ENCODE measurements at places on chromosomes 7 and 10. TPM values are rescaled to one million over a fixed set of nuclear protein-coding genes. Genes with fewer than 3 reads are reported as not detected.

SUGCT gene
- 8.4 TPM for total RNA-seq

TMEM139 gene
- total RNA-seq = not detected

DNAJC12 gene
- 1.3 TPM for total RNA-seq

POLR3A gene
- total RNA-seq = 18.6 TPM

ATOH7 gene
- under 0.01 TPM for total RNA-seq

DNA sequence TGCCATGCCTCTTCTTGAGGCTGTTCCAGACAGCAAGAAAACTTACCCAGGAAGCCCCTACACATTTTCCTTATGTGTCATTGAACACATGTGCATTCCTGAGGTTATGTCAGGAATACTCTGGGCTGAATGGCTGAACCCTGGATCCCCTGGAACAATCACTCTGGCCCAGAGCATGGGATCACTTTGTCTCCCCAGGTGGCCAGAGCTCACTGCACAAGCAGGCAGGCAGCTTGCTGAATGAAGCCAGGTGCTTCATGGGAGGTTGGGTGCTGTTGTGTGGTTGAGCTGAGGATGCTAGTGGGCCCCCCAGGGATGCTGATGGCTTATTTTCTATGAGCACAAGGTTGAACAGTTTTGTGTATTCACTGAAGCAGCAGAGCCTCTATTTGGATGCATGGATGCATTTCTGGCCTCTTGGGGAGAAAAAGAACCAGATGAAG is 54.7 kb upstream of the NPTX2 start:
- no peak for DNase-seq

DNA sequence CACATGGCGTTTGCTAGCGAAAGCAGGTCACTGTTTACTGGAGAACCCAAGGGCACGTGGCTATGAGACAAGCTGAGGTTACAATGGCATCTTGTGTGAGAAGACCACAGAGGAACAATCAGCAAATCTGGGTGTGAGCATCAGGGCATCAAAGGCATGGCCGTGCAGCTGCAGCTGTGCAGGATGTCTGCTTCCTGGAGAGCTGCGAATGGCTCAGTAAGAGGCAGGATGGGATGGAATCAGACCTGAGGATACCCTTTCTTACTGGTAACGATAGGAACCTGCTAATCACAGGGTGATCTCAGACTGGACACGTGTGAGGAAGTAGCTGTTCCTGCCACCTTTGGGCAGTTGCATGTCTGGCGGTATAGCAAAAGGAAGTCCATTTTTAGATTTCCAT is 119.5 kb downstream of the RNF216 start:
- no peak for DNase-seq

DNA sequence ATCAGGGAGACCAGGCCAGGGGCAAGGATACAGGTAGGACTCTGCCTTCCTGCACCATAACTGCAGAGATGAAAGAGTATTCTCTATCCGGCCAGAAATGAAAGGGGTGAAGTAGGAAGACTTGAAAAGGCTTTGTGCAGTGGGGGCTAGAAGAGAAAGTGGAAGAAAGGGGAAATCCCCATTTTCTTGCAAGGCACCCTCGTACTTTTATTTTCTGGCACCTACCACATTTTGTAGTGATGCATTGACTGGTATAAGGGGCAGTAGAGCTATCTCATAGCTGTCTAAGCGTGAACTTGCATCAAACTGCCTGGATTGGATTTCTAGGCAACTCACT is 752 bp upstream of the CAMK2G start:
- DNase-seq = no peak

DNA sequence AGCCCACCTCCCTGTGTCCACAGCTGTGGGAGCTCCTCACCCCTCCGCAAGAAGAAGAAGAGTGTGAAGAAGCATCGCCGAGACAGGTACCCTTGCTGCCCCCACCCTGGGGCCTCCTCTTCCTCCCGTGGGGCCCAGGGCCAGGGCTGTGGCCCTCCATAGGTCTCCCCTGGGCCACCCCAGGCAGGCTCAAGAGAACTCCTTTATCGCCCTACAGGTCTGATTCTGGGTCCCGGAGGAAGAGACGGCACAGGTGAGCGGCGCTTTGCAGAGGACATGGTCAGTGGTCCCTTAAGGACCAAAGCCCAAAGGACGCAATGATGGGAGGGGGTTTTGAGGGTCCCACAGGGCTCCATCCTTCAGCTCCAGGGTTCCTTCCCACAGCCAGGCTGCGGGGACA is 41.1 kb upstream of the HSPB1 start:
- DNase-seq = no peak

- DNase-seq = no peak
These were observed 36.4 kb downstream of the ZNF438 start for GRCh38 chr10:30995081-30995770.

DNA sequence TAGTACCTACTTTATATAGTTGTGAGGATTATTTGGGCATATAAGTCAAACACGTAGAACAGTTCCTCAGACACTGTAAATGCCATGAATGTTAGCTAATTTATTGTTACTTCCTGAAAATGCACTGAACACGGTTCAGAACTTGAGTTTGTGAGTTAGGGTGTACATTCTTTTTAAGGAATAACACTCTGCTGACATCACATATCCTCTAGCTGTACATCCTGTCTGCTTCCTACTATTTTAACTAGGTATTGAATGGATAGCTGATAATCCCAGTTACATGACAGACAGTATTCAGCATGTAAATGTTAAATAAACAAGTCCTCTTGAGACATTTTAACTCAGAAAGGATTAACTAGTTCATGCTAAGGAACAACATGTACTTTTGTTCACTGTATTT is 16.0 kb downstream of the SAMD8 start:
- DNase-seq = peak; percentile 83

DNA sequence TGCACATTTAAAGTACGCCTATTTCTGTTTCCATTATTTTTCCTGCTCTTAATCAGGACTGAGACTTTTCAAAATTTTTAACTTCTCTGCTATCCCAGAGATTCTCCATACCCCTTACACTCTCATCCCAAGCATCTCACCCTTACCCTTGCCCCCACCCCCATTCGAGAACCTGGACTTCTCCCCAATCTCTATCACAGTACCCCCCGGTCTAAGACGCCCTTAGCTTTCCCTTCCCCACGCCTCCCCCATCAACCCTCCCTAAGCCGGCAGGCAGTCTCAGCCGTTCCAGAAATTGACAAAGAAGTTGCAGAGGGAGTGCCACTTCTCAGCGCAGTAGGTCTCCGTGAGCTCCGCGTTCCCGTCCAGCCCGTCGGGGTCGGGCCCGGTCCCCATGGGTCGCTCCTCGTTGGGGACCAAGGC is 1.4 kb downstream of the FGFBP3 start:
- peak; percentile 28 for DNase-seq

- peak; percentile 29 for DNase-seq
These were observed at the start of gene LRRN3 for GRCh38 chr7:111090846-111091245. LRRN3 (plus strand) TSS chr7:111091127; CDS start chr7:111122773, 31,646 bp downstream.

- no peak for DNase-seq
These were observed 241.6 kb upstream of the CACNA2D1 start for GRCh38 chr7:82685214-82685613.

DNA sequence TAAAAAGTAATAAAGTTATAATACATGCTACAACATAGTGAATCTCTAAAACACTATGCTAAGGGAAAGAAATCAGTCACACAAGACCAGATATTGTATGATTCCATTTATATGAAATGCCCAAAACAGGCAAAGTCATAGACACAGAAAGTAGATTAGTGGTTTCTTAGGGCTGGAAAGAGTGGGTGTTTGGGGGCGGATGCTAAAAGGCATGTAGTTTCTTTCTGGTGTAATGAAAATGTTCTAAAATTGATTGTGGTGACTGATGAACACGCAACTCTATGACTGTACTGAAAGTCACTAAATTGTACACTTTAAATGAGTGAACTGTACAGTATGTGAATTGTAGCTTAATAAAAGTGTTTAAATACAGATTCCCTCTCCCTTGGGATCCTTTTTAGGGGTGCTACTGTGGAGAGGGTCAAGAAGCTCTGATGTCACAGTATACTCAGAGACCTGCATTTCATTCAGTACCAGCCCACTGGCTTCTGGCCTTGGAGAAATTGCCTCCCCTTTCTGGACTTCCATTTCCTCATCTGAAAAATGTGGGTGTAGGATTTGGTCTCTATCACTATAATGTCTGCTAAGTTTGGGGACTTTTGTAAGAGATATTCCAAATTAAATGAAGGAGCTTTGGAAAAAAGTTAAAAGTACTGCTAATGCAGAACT is 46.4 kb downstream of the AOAH start:
- no peak for DNase-seq

Data from fibroblast of villous mesenchyme (primary cell).